ENCODE measurements at places on chromosomes 2 and 18.

DNA sequence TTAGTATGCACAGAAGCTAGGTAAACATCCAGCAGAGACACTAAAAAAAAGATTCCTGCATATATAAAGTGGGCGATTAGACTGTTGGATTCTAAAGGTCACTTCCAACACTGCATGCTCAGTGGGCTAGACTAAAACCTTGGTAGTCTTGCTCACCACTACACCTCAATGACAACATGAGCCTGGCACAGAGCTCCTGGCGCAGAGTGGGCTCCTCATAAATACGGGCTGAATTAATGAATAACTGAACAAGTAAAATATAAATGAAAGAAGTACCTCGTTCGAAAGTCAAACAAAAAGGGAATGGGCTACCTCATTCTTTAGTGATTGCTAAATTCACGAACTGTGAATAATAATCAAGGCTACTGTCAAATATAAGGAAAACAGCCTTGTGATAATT lies 185.3 kb downstream of the STK39 start:
- H3K27me3 ChIP-seq = no peaks in the 10 kb centered on the region
- peaks cover 20% of the 10 kb centered on the region for H3K36me3 ChIP-seq
- H3K4me3 ChIP-seq = no peak overlapping the region
- no peak for DNase-seq

DNA sequence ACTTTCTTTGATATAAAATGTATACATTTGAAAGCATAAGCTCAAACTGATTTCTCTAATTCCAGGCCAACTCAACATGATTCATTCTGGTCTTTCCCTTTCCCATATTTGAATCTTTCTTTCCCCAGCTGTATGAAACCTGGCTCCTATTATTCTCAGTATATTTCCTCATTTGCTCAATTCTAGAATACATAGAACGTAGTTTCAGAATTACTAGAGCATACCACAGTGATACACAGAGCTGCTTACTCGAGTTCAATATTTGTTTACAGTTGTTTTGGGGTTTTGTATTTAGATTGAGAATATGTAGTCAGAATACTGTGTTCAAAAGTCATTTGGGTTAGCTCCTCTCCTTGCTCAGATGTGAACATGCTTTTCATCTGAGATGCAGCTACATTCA lies 43.0 kb downstream of the TNFRSF11A start:
- H3K4me1 ChIP-seq = peaks cover 39% of the 10 kb centered on the region
- H3K27me3 ChIP-seq = no peaks in the 10 kb centered on the region
- H3K4me3 ChIP-seq = no peak overlapping the region
- no peak for DNase-seq
- peaks cover 29% of the 10 kb centered on the region for H3K36me3 ChIP-seq

DNA sequence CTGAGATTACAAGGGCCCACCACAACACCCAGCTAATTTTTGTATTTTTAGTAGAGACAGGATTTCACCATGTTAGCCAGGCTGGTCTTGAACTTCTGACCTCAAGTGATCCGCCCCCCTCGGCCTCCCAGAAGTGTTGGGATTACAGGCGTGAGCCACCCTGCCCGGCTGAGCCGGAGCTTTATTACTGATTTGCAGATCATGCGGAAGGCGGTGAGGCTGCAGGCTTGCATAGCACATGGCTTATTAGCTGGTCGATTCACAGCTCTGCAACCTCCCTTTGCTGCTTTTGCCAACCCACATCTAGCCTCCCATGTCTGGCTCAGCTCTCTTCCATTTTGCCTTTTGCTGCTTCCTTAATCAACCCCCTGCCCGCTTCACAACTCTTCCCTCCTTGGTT lies 210.3 kb downstream of the VAPA start:
- H3K27ac ChIP-seq = no peak overlapping the region
- no peaks in the 10 kb centered on the region for H3K36me3 ChIP-seq
- no peak overlapping the region for H3K4me3 ChIP-seq
- H3K27me3 ChIP-seq = peaks cover 8% of the 10 kb centered on the region
- peaks cover 3% of the 10 kb centered on the region for H3K4me1 ChIP-seq
- no peak for DNase-seq

GRCh38 chr2:101688261-101688660 lies 9.2 kb upstream of the MAP4K4 start:
- H3K4me3 ChIP-seq = no peak overlapping the region
- DNase-seq = no peak
- H3K27ac ChIP-seq = no peak overlapping the region
- H3K27me3 ChIP-seq = no peaks in the 10 kb centered on the region

DNA sequence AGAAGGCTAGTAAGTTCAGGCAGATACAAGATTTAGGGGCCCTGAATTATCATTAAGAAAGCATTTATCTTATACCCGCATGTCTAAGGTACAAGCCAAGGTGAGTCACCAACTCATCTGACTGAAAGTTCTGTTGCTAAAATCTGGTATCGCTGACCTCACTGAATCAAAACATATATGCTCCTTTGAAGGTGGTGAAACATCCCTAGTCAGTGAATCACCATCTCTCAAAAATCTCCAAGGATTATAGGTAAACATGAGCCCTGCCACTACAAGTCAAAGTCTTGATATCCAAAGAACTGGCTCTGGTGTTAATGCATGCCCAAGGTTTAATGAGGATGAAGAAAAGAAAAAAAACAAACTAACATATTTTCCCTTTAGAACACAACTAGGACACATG lies 43.5 kb downstream of the IRS1 start:
- H3K27me3 ChIP-seq = no peaks in the 10 kb centered on the region
- no peak overlapping the region for H3K4me3 ChIP-seq
- H3K4me1 ChIP-seq = peaks cover 3% of the 10 kb centered on the region
- H3K27ac ChIP-seq = no peak overlapping the region
- DNase-seq = no peak

- H3K36me3 ChIP-seq = no peaks in the 10 kb centered on the region
- peak overlapping the region; percentile 79 for H3K27ac ChIP-seq
- H3K4me1 ChIP-seq = peaks cover 24% of the 10 kb centered on the region
- H3K27me3 ChIP-seq = peaks cover 5% of the 10 kb centered on the region
- H3K4me3 ChIP-seq = peak overlapping the region; percentile 44
Observed at GRCh38 chr2:231604101-231604684, 11.5 kb downstream of the TEX44 start.

GRCh38 chr2:27990030-27990590 lies 99.6 kb downstream of the BABAM2 start:
- no peak overlapping the region for H3K27ac ChIP-seq
- DNase-seq = no peak
- peaks cover 44% of the 10 kb centered on the region for H3K36me3 ChIP-seq

- peaks cover 38% of the 10 kb centered on the region for H3K36me3 ChIP-seq
- H3K4me3 ChIP-seq = peak overlapping the region; percentile 54
- no peak for DNase-seq
- peak overlapping the region; percentile 60 for H3K27ac ChIP-seq
Observed at GRCh38 chr2:74503506-74504475, 3.7 kb downstream of the PCGF1 start.

- H3K36me3 ChIP-seq = no peaks in the 10 kb centered on the region
- no peak overlapping the region for H3K4me3 ChIP-seq
- H3K27ac ChIP-seq = no peak overlapping the region
- H3K4me1 ChIP-seq = peaks cover 4% of the 10 kb centered on the region
- peaks cover 12% of the 10 kb centered on the region for H3K27me3 ChIP-seq
- DNase-seq = no peak
Observed at GRCh38 chr2:128436479-128437203, 118.0 kb upstream of the HS6ST1 start.

DNA sequence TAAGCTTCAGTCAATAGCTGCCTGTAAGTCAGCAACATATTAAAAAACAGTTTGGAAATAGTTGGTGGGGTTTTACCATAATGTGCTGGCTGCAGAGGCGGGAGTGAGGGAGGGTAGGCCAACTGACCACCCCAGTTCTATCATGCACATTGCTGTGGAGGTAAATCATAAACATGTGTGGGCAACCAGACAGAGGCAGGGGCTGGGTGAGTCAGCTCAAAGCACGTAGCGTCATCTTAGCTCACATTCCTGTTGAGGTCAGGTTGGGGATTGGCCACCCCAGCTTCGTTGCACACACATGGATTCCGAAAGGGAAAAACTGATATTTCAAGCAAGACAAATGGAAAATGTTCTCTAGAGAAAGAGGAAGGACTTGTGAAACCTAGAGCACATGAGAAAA lies 19.5 kb downstream of the GPR45 start:
- no peak overlapping the region for H3K4me3 ChIP-seq
- peaks cover 13% of the 10 kb centered on the region for H3K36me3 ChIP-seq
- no peak for DNase-seq
- H3K27me3 ChIP-seq = no peaks in the 10 kb centered on the region
- no peaks in the 10 kb centered on the region for H3K4me1 ChIP-seq

DNA sequence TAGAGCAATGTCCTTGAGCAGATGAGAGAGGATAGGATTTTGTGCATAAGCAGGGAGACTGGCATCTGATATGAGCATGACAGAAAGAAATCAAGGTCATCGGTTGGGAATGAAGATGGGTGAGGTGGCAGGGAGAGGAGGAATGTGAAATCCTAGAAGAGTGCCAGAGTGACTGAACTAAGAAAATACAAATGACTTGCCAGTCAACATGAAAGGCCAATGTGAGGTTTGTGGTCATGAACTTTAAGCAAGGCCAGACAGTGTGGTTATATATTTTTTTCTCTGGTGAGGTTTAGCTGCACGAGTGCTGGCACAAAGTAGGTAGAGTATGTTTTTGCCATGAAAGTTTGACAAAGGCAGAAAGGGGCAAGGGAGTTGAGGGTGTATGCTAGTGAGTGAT lies 21.2 kb downstream of the QPCT start:
- no peak overlapping the region for H3K4me3 ChIP-seq
- peaks cover 55% of the 10 kb centered on the region for H3K27me3 ChIP-seq
- H3K27ac ChIP-seq = no peak overlapping the region
- no peaks in the 10 kb centered on the region for H3K4me1 ChIP-seq
- no peaks in the 10 kb centered on the region for H3K36me3 ChIP-seq

DNA sequence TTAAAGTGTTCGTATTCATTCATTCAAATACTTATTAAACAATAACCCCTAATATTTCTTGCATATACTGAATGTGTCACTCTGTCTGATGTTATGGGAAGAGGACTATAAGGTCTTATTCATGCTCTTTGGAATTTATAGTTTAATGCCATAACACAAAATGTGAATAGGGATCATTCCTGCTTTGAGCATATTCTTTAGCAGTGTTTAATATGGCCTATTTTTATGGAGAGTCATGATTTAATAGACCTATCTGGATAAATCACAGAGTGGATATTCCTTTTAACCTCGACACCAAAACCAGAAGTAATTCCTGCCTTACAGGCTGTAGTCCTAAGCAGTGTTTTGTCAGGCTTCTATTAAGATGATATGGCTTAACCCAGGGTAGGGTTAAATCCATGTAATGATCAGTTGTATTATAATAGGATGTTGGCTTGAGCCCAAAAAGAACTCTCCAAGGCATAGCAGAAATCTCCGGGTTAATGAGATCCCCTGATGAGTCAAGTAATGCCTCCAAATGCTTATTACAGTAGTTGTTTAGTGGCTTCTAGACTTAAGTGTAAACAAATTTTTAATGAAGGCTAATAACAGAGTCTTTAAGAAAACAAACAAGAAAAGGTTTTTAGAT lies 54.3 kb downstream of the GULP1 start:
- no peaks in the 10 kb centered on the region for H3K27me3 ChIP-seq
- H3K27ac ChIP-seq = no peak overlapping the region
- no peak overlapping the region for H3K4me3 ChIP-seq
- H3K4me1 ChIP-seq = no peaks in the 10 kb centered on the region

GRCh38 chr2:109266496-109266895 lies 137.5 kb downstream of the SH3RF3 start:
- no peaks in the 10 kb centered on the region for H3K4me1 ChIP-seq
- no peak overlapping the region for H3K4me3 ChIP-seq
- no peaks in the 10 kb centered on the region for H3K27me3 ChIP-seq
- no peaks in the 10 kb centered on the region for H3K36me3 ChIP-seq

- H3K4me3 ChIP-seq = no peak overlapping the region
- no peak for DNase-seq
- H3K27me3 ChIP-seq = peaks cover 4% of the 10 kb centered on the region
- H3K4me1 ChIP-seq = no peaks in the 10 kb centered on the region
Observed at GRCh38 chr2:152485954-152486736, 151.2 kb downstream of the FMNL2 start.

- H3K27ac ChIP-seq = no peak overlapping the region
- no peak for DNase-seq
- H3K4me3 ChIP-seq = no peak overlapping the region
- H3K36me3 ChIP-seq = no peaks in the 10 kb centered on the region
- no peaks in the 10 kb centered on the region for H3K4me1 ChIP-seq
- H3K27me3 ChIP-seq = no peaks in the 10 kb centered on the region
Observed at GRCh38 chr2:192574552-192574951, 379.8 kb upstream of the TMEFF2 start.

- no peaks in the 10 kb centered on the region for H3K4me1 ChIP-seq
- no peak overlapping the region for H3K4me3 ChIP-seq
- peaks cover 37% of the 10 kb centered on the region for H3K27me3 ChIP-seq
- no peak for DNase-seq
- no peaks in the 10 kb centered on the region for H3K36me3 ChIP-seq
- no peak overlapping the region for H3K27ac ChIP-seq
Observed at GRCh38 chr18:47737956-47738355, 192.5 kb downstream of the SMAD2 start.

DNA sequence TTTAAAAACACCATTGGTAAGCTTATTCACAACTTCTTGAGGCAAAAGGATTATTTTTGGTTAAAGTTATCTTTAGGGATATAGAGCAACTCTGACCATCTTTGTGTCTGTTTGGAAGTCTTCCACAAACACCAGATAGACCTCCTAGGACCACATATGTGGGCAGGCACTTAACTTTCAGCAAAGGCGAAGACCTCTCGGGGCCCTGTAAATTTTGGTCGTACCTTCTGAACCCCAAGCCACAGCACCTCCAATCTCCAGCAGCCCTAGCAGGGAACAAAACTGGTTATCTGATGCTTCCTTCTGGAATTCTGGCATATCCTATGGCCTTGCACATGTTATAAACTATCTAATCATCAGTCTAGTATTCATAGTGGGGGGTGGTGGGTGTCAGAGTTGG lies 114.8 kb downstream of the MBD5 start:
- H3K27ac ChIP-seq = no peak overlapping the region
- H3K36me3 ChIP-seq = no peaks in the 10 kb centered on the region
- H3K27me3 ChIP-seq = no peaks in the 10 kb centered on the region
- H3K4me3 ChIP-seq = no peak overlapping the region

DNA sequence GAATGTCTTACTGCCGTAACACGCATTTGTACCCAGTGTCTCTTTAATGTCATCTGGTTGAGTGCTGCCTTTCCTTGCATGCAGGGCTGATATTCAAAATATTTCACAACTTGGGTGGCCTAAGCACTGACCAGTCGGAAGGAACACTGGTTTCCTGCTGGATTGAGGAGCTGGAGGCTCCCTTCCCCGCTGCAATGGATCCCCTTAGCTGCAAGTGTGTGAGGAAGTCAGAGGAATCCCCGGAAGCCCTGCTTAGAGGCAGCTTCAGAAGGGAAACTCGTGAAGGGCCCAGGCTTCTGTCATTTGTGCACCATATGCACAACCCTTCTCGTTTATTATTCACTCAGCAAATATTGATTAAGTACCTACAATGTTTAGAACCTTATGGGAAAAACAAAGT lies 33.2 kb upstream of the SP3 start:
- H3K36me3 ChIP-seq = no peaks in the 10 kb centered on the region
- H3K4me3 ChIP-seq = no peak overlapping the region
- H3K27me3 ChIP-seq = peaks cover 8% of the 10 kb centered on the region
- no peak for DNase-seq

- no peaks in the 10 kb centered on the region for H3K36me3 ChIP-seq
- H3K4me1 ChIP-seq = no peaks in the 10 kb centered on the region
- no peak overlapping the region for H3K4me3 ChIP-seq
- H3K27ac ChIP-seq = no peak overlapping the region
- H3K27me3 ChIP-seq = peaks cover 21% of the 10 kb centered on the region
Observed at GRCh38 chr2:27143285-27143684, 4.1 kb upstream of the PRR30 start.

All from activated CD4-positive, alpha-beta T cell treated with anti-CD3 and anti-CD28 coated beads, Interleukin-2, amount 10 ng/mL, durations not matched to agents 7 days and 5 days (primary cell).